Endothelial cell of umbilical vein (primary cell): ENCODE measurements at places on chromosomes 2 and 18. TPM values are rescaled to one million over a fixed set of nuclear protein-coding genes. Genes with fewer than 3 reads are reported as not detected.

Gene KCNJ3
- polyA plus RNA-seq: not detected in 2 replicates

Gene FIGN
- 1.3 and 1.8 TPM in 2 replicates for polyA plus RNA-seq

Gene CDKL4
- 0.17 TPM in 1 of 2 replicates, not detected in the other for polyA plus RNA-seq

DNA sequence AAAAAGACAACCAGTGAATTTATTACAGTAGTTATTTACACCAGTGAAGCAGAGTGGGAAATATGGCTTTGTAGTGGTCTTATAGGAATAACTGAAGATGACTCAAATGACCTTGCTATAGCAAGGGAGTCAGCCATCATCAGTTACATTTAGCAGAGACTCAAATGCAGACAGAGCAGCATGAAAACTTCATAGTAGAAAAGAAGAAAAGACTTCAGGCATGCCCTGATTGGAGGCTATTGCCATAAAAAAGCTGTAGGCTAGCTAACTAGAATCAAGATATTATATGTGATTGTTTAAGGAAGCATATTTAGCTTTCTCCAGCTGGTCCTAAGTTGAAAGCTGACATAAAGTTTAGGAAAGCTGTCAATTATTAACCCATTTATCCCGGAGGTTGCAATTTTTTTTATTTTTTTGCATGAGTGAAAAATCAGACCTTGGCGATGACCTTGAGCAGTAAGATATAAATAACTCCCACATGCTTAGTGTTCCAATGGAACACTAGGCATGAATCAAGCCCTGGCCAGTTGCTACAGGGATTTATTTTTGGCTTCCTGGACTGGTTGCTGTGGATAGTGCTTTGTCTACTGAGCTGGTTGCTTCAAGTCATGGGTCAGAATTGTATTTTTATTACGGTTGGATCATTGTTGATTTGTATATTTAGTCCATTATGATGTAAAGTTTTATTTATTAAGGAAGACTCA, 675.6 kb upstream of the VRK2 start:
- no peak for DNase-seq

- DNase-seq: no peak
Measured at GRCh38 chr2:235390108-235390815, 103.6 kb upstream of the AGAP1 start.

- DNase-seq: no peak
Measured at GRCh38 chr2:237572742-237573101, 6.3 kb downstream of the PRLH start.

- DNase-seq: no peak
Measured at GRCh38 chr18:50312296-50313030, 25.0 kb upstream of the CXXC1 start.

GRCh38 chr2:67489396-67489795, 92.3 kb downstream of the ETAA1 start:
- DNase-seq: no peak

DNA sequence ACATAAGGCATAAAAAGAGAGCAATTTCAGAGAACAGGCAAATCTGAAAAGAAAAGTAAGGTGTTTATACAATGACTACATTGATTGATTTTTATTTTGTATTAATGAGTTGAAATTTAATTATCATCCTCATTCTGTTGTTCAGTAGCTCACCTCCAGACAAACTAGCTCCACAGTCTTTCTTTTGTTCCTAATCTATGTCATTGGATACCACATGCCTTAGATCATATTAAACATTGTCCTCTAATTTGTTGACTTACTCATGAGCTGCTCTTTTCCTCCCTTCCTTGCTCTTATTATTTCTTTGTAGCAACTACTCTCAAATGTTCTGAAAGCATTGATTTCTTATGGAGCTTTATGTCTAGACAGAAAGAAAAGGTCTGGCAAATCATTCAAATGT, 185.5 kb upstream of the ZSWIM2 start:
- DNase-seq: no peak

DNA sequence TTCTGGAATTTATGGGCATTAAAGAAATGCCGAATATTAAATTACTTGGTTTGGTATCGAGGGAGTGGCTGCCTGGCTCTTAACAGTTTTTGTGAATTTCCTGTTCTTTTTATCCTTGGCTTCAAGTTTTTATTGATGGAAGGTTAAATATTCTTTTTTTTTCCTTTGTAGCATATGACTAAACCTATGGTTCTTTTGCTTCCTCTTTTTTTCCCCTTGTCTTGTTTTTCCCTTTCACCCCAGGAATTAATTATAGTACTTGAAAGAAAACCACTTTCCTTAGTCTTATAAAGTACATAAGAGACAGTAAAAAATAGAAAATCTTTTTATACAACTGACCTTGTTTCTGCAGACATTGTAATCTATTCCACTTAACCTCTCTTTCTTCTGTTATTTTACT, 42.4 kb downstream of the MGAT5 start:
- DNase-seq: no peak
